NCI-H446 treated with DMSO at 0.1 percent for 48 hours (cell line): ENCODE measurements at places on chromosomes 3 and 15.
A peak's percentile ranks its signal among the peaks of the same experiment; 100 is the strongest.

DNA sequence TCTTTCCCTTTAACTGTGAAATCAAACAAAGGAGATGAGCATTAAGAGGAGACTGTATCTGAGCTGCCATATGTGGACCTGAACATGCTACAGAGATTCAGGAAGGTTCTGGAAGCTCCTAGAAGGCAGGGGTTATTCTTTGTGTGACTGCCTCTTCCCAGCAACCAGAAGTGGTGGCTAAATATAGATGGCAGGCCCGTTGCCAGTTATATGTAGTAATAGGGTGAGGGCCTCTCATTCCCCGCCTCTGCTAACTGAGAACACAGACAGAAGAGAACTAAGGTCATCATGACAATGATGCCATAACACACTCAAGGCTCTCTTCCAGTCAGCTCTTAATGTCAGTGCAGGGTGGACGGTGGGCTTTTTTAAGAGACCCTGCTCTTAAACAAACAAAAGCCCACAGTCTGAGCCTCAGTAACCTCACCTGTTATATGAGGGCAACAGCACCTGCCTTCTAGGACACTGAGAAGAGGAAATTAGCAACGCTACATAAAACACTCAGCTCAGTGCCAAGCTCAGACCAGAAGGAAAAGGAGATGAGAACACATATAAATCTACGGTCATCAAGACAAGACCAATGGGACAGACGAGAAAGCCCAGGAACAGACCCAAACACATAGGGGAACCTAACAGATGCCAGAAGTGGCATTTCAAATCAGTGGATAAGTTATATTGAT lies 22.3 kb downstream of the CFAP92 start:
- no peak for DNase-seq

DNA sequence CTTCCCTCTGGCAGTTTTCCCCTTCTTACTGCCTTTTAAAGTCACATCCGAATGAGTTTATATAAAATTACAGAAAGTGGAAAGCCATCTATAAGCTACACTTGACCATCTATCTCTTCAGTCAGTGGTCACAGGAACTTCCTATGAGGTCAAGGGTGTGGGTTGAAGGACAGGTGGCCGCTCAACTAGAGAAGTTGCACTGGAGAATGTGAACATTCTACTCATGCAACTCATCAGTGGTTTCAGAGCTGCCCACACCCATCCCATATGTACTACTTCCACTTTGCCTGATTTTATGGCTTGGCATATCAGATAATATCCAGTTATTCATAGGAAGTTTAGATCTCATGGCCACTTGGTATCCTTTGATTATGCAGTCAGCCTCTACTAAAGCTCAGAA lies 57.4 kb upstream of the TMEM158 start:
- DNase-seq: no peak

GRCh38 chr3:188390343-188390718 lies 236.4 kb downstream of the LPP start:
- no peak for DNase-seq

- no peak for DNase-seq
These were observed 43.8 kb upstream of the CMTM8 start for GRCh38 chr3:32194653-32195052.

DNA sequence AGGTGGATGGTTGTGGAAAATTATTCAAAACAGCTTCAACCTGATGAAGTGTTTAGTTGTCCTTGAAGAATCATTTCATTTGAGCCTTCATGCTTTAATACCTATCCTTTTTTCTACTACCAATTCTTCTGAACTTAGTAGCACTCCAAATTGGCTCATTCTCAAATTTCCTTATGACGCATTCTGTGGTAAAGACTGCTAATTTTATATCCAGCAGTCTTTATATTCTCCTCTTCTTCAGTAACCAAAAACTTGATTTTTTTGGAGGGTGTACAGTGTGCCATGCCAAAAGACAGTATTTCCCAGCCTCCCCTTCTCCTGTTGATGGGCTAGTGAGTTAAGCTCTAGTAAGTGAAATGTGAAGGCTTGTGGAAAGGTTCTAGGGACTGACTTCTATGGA lies 25.2 kb downstream of the CGNL1 start:
- DNase-seq: no peak

GRCh38 chr3:15923640-15924405 lies 126.0 kb upstream of the ANKRD28 start:
- no peak for DNase-seq

- DNase-seq: peak; percentile 42
These were observed 18.7 kb downstream of the AP3S2 start for GRCh38 chr15:89874926-89875564.

DNA sequence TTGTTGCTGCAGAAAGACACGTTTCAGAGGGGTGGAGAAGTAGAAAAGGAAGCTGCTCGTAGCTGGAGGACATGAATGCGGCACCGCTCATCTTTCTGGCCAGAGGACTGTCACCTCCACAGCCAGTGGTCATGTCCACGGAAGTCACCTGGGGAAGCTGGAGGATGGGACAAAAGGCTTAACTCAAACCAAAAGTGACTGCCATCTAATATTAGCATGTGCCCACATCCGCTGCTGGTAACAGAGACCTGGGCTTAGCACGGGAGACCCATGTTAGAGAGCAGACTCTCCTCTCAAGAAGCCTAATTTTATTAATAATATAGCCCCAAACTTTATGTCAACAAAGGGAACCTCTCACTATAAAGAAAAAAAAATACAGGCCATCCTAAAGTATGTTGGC lies 5.9 kb downstream of the MEX3B start:
- DNase-seq: no peak

- DNase-seq: no peak
These were observed 730 bp downstream of the MYD88 start for GRCh38 chr3:38139191-38139590.

GRCh38 chr3:188390775-188391443 lies 237.0 kb downstream of the LPP start:
- DNase-seq: no peak

DNA sequence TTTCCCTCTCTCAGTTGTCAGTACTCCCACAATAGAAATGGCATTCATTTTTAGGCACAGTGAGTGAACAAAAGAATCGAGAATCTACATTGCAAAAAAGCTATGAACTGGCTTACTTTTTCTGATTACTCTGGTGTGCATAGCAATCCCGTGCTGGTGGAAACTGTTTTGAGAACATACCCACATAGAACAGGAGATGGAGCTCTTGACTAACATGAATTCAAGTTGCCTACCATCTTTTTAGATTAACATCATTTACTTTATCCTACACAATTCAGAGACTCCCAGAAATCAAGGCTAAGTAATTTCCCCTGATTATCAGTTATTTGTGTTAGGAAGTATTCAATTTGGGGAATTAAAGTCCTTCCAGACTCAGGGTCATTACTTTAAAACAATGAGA lies 326.6 kb downstream of the ARPP21 start:
- DNase-seq: peak; percentile 8

- no peak for DNase-seq
These were observed 26.2 kb downstream of the EEFSEC start for GRCh38 chr3:128179484-128179819.

DNA sequence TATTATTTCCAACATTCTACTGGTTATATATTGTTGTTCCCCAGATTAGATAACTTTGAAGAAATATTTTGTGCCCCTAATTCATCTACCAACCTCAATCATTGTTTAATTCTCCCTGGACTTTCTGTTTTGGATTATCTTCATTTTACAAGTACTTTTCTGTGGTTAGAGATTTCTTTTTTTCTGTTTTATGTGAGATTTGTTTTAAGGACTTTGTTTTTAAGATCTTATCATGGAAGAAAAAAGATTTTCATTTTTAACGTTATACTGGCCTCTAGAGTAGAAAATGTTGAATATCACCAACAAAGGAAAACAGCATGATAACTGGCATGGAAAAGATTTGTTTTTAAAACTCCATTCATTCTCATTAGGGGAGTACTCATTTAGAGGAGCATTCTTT lies 210.9 kb upstream of the KCNMB2 start:
- DNase-seq: peak; percentile 55

DNA sequence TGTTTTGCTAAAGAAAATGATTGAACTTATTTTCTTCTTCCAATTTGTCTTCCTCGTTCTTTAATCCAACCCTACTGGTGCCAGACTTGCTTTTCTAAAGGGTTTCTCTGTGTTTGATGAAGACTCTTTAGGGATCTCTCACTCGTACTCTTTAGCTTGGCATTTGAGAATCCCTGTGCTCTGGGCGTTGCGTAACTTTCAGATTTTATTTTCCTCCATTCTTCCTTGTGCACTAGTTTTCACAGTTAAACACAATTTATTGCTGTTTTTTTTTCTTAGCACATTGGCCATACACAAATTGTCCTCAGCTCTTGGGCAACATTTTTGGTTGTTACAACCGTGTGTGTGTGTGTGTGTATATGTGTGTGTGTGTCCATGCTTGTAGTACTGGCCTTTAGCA lies 95.8 kb upstream of the ADAMTSL3 start:
- DNase-seq: no peak

- peak; percentile 8 for DNase-seq
These were observed 1602.1 kb downstream of the SI start for GRCh38 chr3:163476179-163476578.

DNA sequence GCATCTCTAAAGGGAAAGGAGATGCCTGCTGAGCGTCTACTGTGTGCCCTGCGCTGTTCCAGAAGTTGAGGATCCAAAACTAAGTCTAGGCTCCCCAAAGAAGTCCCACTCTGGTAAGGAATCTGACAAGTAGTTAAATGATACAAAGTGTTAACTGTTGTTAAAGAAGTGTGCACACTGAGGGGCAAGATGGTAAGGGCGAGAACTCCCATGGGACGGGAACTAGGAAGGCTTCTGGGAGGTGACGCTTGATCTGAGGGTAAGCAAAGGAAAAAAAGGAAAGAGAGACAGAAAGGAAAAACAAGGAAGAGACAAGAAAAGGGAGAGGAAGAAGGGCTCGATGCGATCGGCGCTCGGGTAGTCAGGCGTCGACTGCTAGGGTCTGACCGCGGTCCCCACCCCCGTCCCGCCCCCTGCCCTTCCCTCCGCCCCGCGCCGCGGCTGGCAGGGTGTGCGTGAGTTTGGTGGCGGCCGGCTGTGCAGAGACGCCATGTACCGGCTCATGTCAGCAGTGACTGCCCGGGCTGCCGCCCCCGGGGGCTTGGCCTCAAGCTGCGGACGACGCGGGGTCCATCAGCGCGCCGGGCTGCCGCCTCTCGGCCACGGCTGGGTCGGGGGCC lies at the start of gene LACTB:
LACTB (plus strand) TSS at position 480 of the 620 bp plus-strand sequence; CDS start at position 491, 11 bp downstream.
- DNase-seq: peak; percentile 50

DNA sequence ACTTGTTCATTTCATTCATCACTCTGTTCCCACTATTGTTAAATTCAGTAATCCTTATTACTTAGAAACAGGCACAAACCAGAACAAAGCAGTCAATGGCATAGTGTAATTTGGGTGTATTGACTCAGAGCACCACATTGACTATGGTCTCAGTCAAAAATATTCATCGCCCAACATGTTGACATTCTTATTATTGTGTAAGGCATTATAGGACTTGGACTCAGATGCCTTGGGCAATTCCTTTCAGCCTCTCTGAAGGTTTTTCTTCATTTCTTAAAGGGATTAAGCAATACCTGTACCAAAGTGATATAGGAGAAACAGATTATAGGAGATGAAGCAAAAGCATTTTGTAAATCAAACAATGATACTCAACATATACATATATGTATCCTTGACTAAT lies 114.7 kb upstream of the BHLHE40 start:
- no peak for DNase-seq

DNA sequence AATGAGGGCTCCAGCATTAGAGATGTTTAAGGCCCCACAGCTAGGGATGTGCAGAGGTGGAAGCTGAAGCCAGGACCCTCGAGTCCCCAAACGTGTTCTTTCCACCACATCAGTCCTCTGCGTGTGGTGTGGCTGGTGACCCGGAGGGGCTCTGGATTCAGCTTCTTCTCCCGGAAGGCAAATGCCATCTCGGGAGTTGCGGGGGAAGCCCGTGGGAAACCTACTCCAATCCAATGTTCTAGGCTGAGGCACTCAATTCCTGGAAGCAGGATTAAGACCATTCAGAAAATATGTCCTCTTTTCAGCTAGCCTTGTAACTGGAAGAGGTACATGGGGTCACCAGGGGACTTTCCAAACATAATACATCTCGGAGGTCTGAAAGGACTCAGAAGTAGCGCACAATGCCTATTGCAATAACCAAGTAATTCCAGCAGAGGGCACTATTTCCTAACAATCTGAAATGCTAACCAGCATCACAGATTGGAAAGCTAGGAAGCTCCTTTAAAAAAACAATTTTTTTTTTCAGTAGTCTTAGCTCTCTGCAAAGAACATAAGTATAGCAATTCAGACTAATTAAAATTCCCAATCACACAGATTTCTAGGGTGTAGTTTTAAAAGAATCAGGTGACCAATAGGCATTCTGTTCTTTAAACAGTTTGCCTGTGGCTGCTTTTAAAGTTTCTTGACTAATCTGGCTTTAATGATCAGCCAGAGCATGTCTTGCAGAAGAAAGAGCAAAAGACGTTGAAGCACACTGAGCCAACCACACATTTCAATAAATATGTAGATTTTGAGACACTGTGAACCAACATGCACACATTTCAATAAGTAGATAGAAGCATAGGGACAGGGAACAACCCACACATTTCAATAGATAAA lies 36.1 kb downstream of the BNC1 start:
- DNase-seq: no peak

DNA sequence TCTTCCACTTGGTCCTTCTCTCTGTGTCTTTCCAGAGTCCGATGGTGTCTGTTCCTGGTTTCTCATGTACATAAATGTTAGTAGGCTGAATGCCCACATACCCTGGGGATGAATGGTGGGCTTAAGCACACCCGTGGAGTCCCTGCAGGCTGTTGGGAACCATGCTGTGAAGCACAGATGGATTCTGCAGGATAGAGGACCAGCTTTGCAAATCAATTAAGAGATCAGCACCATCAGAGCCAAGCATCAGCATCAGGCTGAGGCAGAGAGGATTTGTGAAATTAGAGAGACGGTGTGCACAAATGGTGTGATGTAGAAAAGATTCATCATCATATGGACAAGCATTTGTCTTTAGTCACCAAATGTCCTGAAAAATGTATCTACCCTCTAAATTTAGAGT lies 127.1 kb downstream of the SV2B start:
- DNase-seq: no peak

GRCh38 chr3:184176377-184177330 lies 2.0 kb downstream of the AP2M1 start:
- DNase-seq: no peak

- no peak for DNase-seq
These were observed 259.9 kb upstream of the NR2F2 start for GRCh38 chr15:96070636-96071035.

DNA sequence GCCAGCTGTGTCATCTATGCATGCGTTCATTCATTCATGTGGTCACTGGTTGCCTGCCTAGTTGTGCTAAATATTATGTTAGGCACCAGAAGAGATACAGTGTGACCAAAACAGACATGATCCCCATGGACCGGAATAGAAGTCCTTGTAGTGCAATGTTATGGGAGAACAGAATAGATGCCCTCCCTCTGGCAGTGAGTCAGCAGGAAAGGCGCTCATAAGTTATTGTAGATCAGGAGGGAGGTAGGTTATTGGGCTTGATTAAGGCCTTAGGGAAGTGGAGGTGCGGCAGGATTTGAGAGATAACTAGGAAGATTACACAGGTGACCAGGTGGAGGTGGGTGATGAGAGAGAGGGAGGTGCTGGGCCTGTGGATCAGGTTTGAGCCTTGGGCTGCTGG lies 5.2 kb downstream of the MCTP2 start:
- DNase-seq: no peak

- DNase-seq: no peak
These were observed 61.4 kb upstream of the ARHGEF26 start for GRCh38 chr3:154059833-154060232.
